ENCODE measurements at places on chromosomes 3 and 15.

GRCh38 chr3:175059788-175060187 lies 200.7 kb downstream of the NAALADL2 start:
- DNase-seq = no peak

- DNase-seq = no peak
Observed at GRCh38 chr3:178826435-178827123, 245.0 kb downstream of the ZMAT3 start.

DNA sequence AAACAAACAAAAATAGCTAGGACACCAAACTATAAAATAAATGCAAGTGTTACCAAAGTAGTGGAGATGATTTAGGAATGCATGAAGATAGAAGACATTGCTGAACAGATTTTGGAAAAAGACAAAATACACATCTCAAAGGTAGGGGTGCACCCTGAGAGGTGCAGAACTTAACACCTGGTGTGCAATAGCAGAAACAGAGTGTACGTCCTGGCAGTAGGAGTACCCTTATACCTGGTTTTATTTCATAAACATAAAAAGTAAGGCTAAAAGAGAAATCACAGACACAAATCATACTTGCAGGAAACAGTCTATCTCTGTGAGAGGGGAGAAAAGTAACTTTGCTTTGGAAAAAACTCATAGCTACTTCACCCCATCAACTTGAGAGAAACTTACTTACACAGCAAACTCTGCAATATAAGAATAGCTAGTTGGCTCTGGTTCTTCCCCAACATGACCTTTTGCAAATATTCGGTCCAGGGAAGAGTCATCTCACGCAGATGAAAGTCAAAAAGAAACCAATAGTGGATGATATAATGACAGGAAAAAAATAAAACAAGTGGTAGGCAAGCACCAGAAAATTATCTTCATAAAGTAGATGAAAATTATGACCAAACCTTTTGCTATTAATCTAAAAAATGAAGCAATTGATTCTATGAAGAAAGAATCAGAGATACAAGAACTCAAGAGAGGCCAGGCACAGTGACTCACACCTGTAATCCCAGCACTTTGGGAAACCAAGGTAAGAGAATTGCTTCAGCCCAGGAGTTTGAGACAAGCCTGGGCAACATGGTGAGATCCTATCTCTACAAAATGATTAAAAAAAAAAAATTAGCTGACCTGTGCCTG lies 108.9 kb upstream of the BNIP2 start:
- no peak for DNase-seq

DNA sequence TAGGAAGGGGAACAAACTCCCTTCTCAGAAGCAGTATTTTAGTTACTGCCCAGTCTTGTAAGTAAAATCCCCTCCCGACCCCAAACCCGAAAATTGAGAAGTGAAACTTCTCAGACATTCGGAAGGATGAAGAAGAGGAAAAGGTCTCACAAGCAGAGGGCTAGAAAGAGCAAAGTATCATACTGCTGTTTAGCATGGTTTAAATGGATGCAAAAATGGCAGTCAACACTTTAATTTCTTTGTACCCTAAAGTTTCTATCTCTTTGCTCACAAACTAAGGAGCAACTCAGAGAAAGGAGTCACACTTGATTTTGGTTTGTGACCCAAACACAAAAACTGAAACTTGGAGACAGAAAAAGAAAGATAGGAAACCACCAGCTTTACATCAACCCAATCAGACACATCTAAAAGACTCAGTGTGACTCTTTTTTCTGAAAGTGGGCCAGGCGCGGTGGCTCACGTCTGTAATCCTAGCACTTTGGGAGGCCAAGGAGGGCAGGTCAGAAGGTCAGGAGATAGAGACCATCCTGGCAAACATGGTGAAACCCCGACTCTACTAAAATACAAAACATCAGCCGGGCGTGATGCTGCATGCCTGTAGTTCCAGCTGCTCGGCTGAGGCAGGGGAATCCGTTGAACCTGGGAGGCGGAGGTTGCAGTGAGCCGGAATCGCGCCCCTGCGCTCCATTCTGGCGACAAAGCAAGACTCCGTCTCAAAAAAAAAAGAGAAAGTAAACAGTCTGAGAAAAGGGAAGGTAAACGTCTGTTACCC lies 63.2 kb upstream of the ATP11B start:
- DNase-seq = no peak
